ENCODE measurements at places on chromosomes 13 and 19. TPM values are rescaled to one million over a fixed set of nuclear protein-coding genes. Genes with fewer than 3 reads are reported as not detected.

Gene PLIN3
- 246 TPM for total RNA-seq

Gene TNPO2
- total RNA-seq = 19.8 TPM

Gene SCGB2B2
- total RNA-seq = 0.14 TPM

Gene N4BP2L1
- total RNA-seq = 2.0 TPM

Gene PSG7
- under 0.01 TPM for total RNA-seq

Gene NALCN
- total RNA-seq = 11.6 TPM

Gene RNF225
- not detected for total RNA-seq

Gene CACTIN
- 21.3 TPM for total RNA-seq

Gene ELSPBP1
- not detected for total RNA-seq

Gene ZSCAN4
- total RNA-seq = not detected

Gene C1QTNF9B
- total RNA-seq = 0.28 TPM

Gene MAST1
- total RNA-seq = 0.18 TPM

Gene MYO16
- total RNA-seq = not detected

Gene TMPRSS9
- total RNA-seq = not detected

Gene FFAR1
- total RNA-seq = not detected

Gene SYDE1
- total RNA-seq = 12.2 TPM

Gene LGALS14
- total RNA-seq = not detected

Gene ZFP14
- 4.1 TPM for total RNA-seq

Gene ZNF571
- total RNA-seq = 5.6 TPM

Gene SULT2A1
- not detected for total RNA-seq

Gene RXFP2
- total RNA-seq = not detected

Gene KIR2DL4
- total RNA-seq = not detected
